Activated CD4-positive, alpha-beta T cell treated with anti-CD3 and anti-CD28 coated beads, Interleukin-2, amount 10 ng/mL, durations not matched to agents 7 days and 5 days (primary cell): ENCODE measurements at places on chromosomes 5 and 9. TPM values are rescaled to one million over a fixed set of nuclear protein-coding genes. Genes with fewer than 3 reads are reported as not detected.

Gene ZNF462
- 0.89 TPM for total RNA-seq

- peak overlapping the region; percentile 60 for H3K4me3 ChIP-seq
- peaks cover 3% of the 10 kb centered on the region for H3K36me3 ChIP-seq
- no peak for DNase-seq
- H3K4me1 ChIP-seq, result peaks cover 40% of the 10 kb centered on the region
Observed at GRCh38 chr9:114806526-114806900, 674 bp upstream of the TNFSF15 start.

- peaks cover 6% of the 10 kb centered on the region for H3K27me3 ChIP-seq
- H3K4me3 ChIP-seq, result no peak overlapping the region
- no peak overlapping the region for H3K27ac ChIP-seq
- H3K4me1 ChIP-seq, result no peaks in the 10 kb centered on the region
- DNase-seq, result no peak
Observed at GRCh38 chr9:109537288-109537687, 39.2 kb upstream of the PTPN3 start.

- no peaks in the 10 kb centered on the region for H3K36me3 ChIP-seq
- no peak overlapping the region for H3K27ac ChIP-seq
- DNase-seq, result no peak
- H3K27me3 ChIP-seq, result peaks cover 3% of the 10 kb centered on the region
Observed at GRCh38 chr5:179486596-179487051, 63.7 kb upstream of the RUFY1 start.

DNA sequence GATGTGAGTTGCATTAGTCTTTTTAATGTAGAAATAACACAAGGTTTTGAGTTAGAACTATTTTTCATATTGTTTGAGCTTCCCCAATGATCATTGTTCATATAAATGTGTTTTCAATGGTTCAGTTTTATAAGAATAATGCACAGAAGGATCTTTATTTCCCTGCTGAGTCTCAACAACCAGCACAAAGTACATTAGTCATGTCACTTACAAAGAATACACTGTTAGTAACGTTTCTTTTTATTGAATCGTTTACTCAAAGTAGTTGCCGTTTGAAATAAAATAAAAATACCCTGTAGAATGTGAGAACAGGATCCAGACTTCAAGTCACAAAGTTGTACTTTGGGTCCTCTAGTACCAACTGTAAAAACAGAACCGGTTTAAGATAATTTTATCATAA is 41.5 kb downstream of the ERCC8 start:
- no peak for DNase-seq
- H3K4me1 ChIP-seq, result peaks cover 9% of the 10 kb centered on the region
- H3K4me3 ChIP-seq, result no peak overlapping the region
- peaks cover 11% of the 10 kb centered on the region for H3K36me3 ChIP-seq
- no peaks in the 10 kb centered on the region for H3K27me3 ChIP-seq

GRCh38 chr9:36346569-36346968 is 53.5 kb downstream of the RNF38 start:
- H3K4me1 ChIP-seq, result peaks cover 19% of the 10 kb centered on the region
- H3K36me3 ChIP-seq, result peaks cover 54% of the 10 kb centered on the region
- H3K27me3 ChIP-seq, result no peaks in the 10 kb centered on the region
- no peak for DNase-seq

DNA sequence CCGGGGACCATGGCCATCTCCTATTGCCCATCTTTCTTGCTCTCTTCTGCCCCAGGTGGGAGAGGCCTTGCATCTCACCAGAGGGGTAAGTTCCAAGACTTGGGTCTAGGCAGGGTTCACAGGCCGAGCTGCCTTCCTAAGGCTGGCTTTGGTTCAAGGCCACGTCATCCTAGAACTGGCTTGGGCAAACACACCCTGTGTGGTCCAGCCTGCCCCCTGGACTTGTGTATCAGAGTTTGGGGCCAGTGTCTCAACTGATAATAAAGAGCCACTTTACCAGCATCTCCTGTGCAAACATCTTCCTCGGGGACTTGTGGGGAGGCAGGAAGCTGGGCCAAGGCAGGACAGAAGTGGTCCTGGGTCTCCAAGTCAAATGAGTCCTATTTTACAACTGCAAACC is 17.8 kb downstream of the BOD1 start:
- peaks cover 4% of the 10 kb centered on the region for H3K36me3 ChIP-seq
- no peak overlapping the region for H3K4me3 ChIP-seq

Gene FEM1C
- 13.9 TPM for total RNA-seq

DNA sequence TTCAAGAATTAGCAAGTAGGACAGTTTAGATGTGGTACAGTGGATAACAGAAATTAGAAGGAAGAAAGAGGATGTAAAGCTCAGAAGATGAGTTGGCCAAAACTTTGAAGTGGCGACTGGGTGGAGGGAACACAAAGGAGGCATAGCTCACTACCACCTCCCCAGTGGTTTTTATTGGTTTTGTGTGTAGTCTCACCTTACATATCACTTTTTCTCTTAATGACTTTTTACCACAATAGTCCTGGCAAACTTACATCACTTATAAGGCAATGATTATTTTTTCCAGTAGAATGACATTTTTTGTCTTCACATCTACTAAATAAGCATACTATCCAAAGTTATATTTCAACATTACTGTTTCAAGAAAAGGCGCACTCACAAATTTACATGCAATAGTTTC is 49.2 kb upstream of the FBN2 start:
- DNase-seq, result no peak
- no peaks in the 10 kb centered on the region for H3K4me1 ChIP-seq
- no peak overlapping the region for H3K27ac ChIP-seq
- no peaks in the 10 kb centered on the region for H3K27me3 ChIP-seq
- H3K36me3 ChIP-seq, result no peaks in the 10 kb centered on the region

GRCh38 chr5:160542281-160542680 is 120.6 kb downstream of the PTTG1 start:
- H3K4me3 ChIP-seq, result no peak overlapping the region
- no peak for DNase-seq
- no peak overlapping the region for H3K27ac ChIP-seq
- no peaks in the 10 kb centered on the region for H3K4me1 ChIP-seq
- no peaks in the 10 kb centered on the region for H3K36me3 ChIP-seq
- no peaks in the 10 kb centered on the region for H3K27me3 ChIP-seq

Gene FOXE1
- not detected for total RNA-seq

Gene GRK6
- total RNA-seq, result 242 TPM

DNA sequence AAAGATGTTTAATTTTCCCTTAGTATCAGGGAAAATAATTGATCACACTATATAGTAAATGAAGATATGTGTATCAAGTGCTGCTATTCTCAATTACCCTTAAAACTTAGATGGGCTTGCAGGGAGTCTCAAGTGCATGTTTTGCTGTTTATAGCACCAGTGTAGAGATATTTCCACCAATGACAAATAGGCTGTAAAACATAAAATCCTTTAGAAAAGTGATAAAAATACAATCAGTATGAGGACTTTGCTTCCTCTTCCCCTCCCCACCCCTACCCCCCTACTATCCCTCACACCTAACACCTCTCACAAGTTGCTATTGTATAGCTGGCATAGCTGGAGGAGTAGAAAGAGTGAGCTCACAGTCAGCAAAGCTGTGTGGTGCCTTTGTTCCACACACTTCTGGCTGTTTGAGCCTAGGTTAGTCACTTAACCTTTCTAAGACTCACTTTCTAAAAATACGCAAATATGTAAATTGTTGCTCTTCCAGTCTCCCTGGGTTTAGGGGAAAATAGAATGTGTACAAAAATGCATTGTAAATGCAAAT is 93.1 kb downstream of the PDE4D start:
- no peak overlapping the region for H3K4me3 ChIP-seq
- DNase-seq, result no peak
- H3K36me3 ChIP-seq, result no peaks in the 10 kb centered on the region
- peaks cover 13% of the 10 kb centered on the region for H3K27me3 ChIP-seq

GRCh38 chr5:146623009-146623408 is 107.0 kb upstream of the GPR151 start:
- no peaks in the 10 kb centered on the region for H3K36me3 ChIP-seq
- H3K4me3 ChIP-seq, result no peak overlapping the region
- DNase-seq, result no peak
- H3K27me3 ChIP-seq, result no peaks in the 10 kb centered on the region
- no peak overlapping the region for H3K27ac ChIP-seq

GRCh38 chr5:80865551-80865950 is 94.6 kb upstream of the RASGRF2 start:
- no peak overlapping the region for H3K4me3 ChIP-seq
- DNase-seq, result no peak
- H3K4me1 ChIP-seq, result peaks cover 25% of the 10 kb centered on the region
- no peak overlapping the region for H3K27ac ChIP-seq
- no peaks in the 10 kb centered on the region for H3K27me3 ChIP-seq
- H3K36me3 ChIP-seq, result peaks cover 52% of the 10 kb centered on the region

GRCh38 chr5:134490255-134490924 is 35.1 kb upstream of the JADE2 start:
- H3K36me3 ChIP-seq, result no peaks in the 10 kb centered on the region
- DNase-seq, result no peak
- no peak overlapping the region for H3K27ac ChIP-seq
- H3K27me3 ChIP-seq, result no peaks in the 10 kb centered on the region

GRCh38 chr5:122181863-122182262 is 52.5 kb downstream of the ZNF474 start:
- no peaks in the 10 kb centered on the region for H3K36me3 ChIP-seq
- H3K4me1 ChIP-seq, result peaks cover 3% of the 10 kb centered on the region
- H3K4me3 ChIP-seq, result no peak overlapping the region
- H3K27ac ChIP-seq, result no peak overlapping the region
- DNase-seq, result no peak

Gene SH2D3C
- total RNA-seq, result 67.9 TPM

GRCh38 chr9:112081918-112082729 is 93.0 kb downstream of the SUSD1 start:
- H3K36me3 ChIP-seq, result peaks cover 5% of the 10 kb centered on the region
- H3K27ac ChIP-seq, result no peak overlapping the region
- H3K4me1 ChIP-seq, result peaks cover 4% of the 10 kb centered on the region
- no peaks in the 10 kb centered on the region for H3K27me3 ChIP-seq
- H3K4me3 ChIP-seq, result no peak overlapping the region

Gene SH3TC2
- total RNA-seq, result not detected

DNA sequence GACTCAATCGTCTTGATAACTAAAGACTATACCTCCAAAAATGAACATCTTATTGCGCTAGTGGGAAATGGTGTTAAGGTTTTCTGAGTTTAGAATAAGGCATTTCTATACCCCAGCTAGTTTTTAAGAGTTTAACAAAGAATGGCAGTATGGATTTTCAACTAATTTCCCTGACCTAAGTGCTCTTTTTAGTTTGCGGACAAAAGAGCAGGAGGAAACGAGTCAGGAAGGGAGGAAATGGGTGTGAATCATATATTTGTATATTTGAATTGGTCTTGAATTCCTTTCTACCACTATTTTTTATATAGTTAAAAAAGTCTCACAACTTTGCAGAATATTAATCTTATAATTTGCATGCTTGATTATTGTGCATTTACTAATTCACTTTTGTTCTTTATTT is 516.3 kb upstream of the ZNF608 start:
- no peak for DNase-seq
- H3K27ac ChIP-seq, result no peak overlapping the region
- H3K27me3 ChIP-seq, result no peaks in the 10 kb centered on the region
- H3K4me1 ChIP-seq, result no peaks in the 10 kb centered on the region

DNA sequence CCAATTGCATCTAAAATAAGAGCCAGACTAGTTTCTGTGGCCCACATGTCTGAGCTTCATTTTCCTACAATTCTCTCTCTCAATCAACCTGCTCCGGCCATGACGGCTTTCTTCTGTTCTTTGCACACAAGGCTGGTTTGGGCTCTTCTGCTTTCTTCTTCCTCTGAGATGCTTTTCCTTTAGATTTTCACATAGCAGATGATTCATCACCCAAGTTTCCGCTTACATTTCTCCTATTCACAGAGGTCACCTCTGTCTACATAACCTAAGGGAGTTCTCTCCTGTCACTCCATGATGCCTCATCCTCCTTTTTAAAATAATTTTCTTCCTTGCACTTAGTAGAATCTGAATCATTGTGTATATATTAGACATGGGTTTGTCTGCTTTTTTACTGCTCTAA is 334.6 kb upstream of the TUSC1 start:
- no peaks in the 10 kb centered on the region for H3K4me1 ChIP-seq
- no peak for DNase-seq
- H3K4me3 ChIP-seq, result no peak overlapping the region
- H3K27ac ChIP-seq, result no peak overlapping the region
- H3K36me3 ChIP-seq, result no peaks in the 10 kb centered on the region

DNA sequence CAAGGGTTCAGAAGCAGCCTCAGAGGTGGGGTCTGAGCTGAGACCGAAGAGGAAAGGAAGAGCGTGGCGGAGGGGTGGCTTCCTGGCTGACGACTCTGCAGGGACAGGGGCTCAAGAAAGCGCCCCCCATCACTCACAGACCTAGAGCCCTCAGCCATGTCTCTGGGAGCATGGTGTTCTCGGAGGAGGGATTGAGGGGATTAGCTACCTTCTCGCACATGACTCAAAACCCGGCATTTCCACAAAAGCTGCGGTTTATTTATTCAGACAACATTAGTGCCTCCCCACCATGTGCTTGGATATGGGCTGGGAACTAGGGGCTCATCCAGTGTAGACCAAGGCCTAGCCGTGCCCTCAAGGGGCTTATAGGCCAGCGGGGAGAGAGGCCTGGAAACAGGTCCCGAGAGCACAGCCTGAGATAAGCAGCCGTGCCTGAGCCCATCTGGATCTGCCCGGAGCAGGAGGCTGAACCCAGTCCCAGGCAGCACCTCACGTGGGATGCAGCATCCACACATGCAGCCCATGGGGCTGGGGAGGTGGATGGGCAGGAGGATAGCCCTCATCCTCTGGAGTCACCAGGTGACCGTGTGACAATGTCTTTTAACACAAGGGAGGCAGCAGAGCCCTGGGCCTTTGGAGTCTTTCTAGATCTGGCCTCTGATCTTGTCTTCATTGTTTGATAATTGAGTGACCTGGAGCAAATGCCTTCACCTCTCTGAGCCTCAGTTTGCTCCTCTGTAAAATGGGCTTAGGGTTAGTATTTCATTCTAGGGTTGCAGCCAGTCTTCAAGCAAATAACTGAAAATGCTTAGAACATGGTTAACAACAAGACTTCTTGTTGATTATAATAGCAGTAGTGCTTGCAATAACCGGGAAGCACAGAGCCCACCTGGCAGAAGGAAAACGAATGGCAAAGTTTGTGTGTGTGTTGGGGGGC is 878 bp upstream of the HMCN2 start:
- DNase-seq, result no peak
- peaks cover 71% of the 10 kb centered on the region for H3K27me3 ChIP-seq
- H3K27ac ChIP-seq, result no peak overlapping the region
- H3K36me3 ChIP-seq, result no peaks in the 10 kb centered on the region
- peaks cover 1% of the 10 kb centered on the region for H3K4me1 ChIP-seq

DNA sequence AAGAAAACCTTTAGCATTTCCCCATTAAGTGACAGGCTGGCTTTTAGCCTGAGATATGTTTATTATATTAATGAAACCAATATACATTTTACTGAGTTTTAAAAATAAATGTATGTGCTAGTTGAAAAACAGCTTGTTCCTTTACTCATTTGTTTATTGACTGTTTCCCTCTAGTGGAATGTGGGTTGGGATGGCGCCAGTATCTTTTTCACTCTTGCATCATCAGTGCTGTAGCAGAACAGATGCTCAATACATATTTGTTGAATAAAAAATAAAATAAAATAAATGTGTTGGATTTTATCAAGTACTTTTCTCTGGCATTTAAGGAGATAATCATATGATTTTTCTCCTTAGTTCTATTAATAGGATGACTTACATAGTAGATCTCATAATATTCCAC is 43.0 kb downstream of the FSTL4 start:
- H3K36me3 ChIP-seq, result no peaks in the 10 kb centered on the region
- no peak overlapping the region for H3K27ac ChIP-seq
- H3K27me3 ChIP-seq, result peaks cover 34% of the 10 kb centered on the region
- no peaks in the 10 kb centered on the region for H3K4me1 ChIP-seq
- H3K4me3 ChIP-seq, result no peak overlapping the region
